ENCODE measurements at places on chromosomes 6 and 20.

- no peak for DNase-seq
Observed at GRCh38 chr6:15368186-15368585, 122.3 kb downstream of the JARID2 start.

- no peak for DNase-seq
Observed at GRCh38 chr6:108744244-108744972, 103.8 kb upstream of the ARMC2 start.

GRCh38 chr6:87334683-87335082 is 5.6 kb upstream of the GJB7 start:
- DNase-seq = peak; percentile 17

DNA sequence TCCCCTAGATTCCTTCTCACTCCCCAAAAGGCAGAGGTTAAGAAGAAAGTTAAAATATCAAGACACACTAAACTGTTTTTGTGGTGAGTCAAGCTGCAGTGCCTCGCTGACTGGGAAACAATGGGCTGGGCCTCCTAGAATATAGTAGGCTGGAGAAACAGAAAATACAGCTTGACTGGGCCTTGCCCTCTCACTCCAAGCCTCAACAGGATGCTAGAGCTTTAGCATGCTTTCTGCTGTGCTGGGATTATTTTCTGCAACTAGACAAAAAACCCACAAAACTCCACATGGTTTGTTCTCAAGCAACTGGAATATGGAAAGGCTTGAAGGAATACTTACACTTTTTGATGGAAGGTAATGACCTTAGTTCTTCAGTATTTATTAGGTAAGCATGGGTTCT is 27.9 kb downstream of the FOXO3 start:
- no peak for DNase-seq

GRCh38 chr6:43077981-43078511 is 1.9 kb downstream of the PTK7 start:
- no peak for DNase-seq

DNA sequence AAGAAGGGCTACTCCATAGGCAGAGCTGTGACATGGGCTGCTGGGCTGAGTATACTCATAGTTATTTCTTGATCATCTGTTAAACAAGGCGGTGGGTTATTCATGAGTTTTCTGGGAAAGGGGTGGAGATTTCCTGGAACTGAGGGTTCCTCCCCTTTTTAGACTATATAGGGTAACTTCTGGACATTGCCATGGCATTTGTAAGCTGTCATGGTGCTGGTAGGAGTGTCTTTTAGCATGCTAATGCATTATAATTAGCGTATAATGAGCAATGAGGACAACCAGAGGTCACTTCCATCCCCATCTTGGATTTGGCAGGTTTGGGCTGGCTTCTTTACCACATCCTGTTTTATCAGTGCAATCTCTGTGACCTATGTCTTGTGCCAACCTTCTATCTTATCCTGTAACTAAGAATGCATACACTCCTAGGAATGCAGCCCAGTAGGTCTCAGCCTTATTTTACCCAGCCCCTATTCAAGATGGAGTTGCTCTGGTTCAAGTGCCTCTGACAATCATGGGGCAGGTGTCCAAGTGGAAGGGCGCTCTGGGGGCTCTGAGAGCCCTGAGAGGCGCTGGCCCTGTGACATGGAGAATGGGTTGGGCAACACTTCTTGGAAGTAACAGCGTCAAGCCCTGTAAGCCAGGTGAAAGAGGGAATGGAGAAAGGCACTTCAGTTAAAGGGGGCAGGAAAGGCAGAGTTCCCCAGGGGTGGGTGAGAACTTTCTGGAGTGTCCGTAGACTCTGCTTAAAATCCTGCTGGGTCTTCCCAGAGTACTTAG is 354.2 kb upstream of the SULF2 start:
- DNase-seq = no peak

DNA sequence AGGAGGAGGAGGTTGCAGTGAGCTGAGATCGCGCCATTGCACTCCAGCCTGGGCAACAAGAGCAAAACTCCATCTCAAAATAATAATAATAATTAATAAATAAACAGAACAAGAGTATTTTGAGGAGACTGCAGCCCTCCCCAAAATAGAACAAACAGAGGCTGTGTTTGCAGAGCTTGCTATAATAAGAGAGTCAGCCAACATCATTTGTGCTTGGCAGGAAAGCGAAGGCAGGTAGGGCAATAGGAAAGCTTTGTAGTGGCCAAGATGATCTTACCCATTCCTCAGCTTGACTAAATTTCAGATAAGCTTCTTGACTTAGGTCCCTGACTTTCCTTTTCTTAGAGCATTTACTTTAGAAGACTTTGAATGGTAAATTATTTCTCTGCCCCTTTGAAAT is 6.7 kb downstream of the C6orf141 start:
- DNase-seq = no peak

DNA sequence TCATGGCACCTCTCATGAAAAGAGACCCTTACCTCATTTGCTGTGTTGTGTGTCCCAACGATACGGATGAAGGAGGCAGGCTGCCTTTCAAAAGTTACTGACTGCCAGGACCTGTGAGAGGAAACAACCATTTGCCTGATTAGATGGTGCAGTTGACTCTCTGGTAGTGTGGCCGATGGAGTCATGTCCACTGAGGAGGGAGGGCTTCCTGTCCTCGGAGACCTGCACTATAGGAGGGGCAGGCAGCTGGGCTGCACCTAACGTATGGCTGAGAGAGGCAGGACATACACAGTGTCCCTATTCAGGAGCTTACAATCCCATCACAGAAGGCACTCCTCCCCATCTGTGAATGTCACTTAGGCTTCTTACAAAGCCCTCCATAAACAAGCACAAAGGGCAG is 373.0 kb downstream of the ZFAND3 start:
- DNase-seq = no peak

GRCh38 chr6:66533921-66534404 is 826.9 kb upstream of the EYS start:
- no peak for DNase-seq

DNA sequence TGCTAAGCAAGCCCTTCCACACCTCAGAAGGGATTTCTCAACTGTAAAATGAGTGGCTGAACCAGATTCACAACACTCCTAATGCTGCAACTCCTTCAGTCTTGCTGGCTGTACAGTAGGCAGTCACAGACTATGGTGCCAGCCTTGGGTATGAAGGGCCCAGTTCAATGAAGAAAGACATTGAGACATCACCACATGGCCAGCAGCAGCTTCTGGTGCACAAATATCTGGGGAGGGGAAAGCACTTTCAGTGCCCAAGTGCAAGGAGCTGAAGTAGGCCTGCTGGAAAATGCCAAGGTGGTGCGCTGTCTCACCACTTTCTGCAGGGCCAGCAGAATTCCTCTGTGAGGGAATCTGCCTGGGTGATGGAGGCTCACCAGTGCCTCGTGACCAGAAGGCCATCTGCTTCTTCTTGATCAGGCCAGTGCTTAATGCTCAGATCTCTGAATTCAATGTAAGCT is 1.8 kb downstream of the PLA2G7 start:
- DNase-seq = no peak

DNA sequence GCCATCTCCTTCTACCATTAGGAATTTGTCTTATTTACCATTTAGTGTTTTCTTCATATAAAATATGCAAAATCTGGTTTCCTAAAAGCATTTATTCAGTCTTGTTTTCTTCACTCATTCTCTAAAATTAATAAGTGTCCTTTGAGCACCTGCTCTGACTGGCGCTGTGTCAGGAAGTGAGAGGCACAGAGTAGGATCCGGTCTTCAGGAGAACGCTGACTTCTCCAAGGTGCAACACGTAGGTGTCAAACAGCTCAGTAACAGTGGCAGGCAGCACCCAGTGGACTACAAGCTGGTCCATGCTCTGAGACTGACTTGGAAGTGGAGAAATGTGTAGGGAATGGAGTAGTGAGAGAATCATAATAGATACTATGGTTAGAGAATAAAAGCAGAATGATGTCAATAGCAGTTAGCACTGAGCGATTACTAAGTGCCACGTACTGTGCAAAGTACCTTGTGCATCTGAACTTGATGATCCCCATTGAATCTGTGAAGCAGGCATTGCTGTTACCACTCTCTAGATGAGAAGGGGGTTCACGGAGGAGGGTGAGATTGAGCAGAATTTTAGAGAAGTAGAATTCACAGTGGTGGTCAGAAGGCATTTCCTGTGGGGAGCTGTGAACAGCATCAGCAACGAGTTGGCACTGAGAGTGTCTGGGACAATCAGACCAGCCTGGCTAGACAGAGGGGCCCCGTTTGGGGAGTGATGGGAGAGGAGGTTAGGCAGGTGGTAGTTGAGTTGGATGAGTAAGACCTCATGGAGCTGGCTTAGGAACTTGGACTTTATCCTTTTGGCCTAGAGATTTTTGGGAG is 569.8 kb downstream of the QKI start:
- no peak for DNase-seq

GRCh38 chr6:147567141-147567805 is 58.8 kb downstream of the SAMD5 start:
- DNase-seq = no peak

GRCh38 chr6:166004471-166004870 is 163.2 kb downstream of the TBXT start:
- DNase-seq = no peak

- no peak for DNase-seq
Observed at GRCh38 chr20:44110816-44111568, 76.0 kb downstream of the JPH2 start.

DNA sequence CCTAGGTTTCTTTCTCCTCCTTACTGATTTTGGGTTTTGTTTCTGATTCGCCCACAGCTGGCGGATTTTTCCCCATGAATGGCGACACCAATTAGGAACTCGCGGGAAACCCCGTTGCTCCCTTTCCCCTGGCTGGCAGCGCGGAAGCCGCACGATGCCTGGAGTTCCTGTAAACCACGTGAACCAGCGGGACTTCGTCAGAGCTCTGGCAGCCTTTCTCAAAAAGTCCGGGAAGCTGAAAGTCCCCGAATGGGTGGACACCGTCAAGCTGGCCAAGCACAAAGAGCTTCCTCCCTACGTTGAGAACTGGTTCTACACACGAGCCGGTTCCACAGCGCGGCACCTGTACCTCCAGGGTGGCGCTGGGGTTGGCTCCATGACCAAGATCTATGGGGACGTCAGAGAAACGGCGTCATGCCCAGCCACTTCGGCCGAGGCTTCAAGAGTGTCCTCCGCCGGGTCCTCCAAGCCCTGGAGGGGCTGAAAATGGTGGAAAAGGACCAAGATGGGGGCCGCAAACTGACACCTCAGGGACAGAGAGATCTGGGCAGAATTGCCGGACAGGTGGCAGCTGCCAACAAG is 3.2 kb upstream of the SEC23B start:
- DNase-seq = no peak

DNA sequence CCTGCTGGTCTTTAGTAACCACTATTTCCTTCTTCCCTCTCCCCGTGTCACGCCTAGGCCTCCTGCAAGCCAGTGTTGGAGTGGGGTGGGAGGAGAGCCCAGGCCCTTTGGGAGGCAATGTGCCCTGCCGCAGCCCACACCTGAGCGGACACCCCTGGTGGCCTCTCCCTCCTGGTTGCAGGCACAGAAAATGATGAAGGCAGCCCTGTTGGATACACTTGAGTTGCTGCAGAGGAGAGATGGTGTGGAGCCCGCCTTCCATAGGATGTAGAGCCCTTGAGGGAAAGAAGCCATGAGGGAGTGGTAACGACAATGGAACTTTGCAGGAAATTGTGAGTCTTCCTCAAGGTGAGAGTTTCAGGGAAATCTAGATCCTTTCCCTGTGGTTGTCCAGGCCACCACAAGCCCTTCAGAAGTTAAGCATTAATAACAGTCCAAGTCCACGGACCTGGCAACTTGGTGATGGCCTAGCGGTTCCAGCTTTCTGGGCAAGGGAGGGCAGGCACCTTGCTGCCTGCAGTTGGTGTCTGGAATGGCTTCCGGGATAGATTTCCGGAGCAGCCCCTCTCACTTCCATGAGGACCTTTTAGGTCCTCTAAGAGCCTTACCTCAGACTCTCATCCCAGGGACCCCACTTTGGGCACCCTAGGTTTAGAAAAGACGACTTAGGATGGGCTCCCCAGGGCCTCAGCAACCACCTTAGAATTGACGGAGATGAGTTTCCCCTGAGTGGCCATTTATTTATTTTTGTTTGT is 67.3 kb upstream of the NXT1 start:
- no peak for DNase-seq

GRCh38 chr6:131231103-131231502 is 95.8 kb downstream of the AKAP7 start:
- no peak for DNase-seq

DNA sequence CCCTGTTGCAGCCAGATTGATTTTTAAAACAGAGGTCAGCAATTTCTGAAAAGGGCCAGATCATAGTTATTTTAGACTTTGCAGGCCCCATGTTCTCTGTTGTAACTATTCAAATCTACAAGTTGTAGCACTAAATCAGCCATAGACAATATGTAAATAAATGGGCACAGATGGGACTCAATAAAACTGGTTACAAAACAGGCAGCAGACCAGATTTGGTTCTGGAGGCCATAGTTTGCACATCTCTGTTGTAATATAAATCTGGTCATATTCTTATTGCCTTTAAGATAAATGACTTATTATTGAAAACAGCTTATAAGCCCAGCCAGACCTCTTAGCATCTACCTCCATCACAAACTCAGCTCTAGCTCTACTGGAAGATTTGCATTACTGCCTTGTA is 114.0 kb upstream of the ARG1 start:
- no peak for DNase-seq

DNA sequence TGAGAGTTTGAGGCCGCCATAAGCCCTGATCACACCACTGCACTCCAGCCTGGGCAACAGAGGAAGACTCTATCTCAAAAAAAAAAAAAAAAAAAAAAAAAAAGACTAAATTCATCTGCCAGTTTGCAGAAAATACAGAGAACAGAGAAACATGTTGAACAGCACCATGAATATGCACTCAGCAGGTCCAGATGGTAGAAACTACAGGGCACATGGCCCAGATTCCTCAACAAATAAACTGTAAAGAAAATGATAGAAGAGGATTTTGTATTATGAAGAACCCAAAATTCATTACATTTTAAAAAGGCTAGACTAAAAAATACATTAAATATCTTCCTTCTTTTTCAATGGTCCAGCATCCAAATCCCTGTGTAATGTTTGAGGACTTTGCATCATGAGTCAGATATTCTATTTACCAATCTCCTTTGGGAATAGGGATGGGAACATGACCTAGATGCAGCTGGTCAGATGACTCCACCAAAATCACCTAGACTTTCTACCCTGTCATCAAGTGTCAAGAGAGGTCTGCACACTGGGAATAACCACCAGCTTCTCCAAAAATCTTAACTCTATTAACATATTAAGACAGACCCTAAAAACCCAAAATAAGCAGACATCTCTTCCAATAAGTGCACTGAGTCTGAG is 189.1 kb upstream of the TCF21 start:
- DNase-seq = no peak

GRCh38 chr6:114998492-114998891 is 655.7 kb upstream of the HS3ST5 start:
- DNase-seq = no peak

- no peak for DNase-seq
Observed at GRCh38 chr20:50182346-50182745, 8.3 kb upstream of the CEBPB start.

Measured in BJ (cell line).